ENCODE measurements at places on chromosomes 6 and 20. TPM values are rescaled to one million over a fixed set of nuclear protein-coding genes. Genes with fewer than 3 reads are reported as not detected.

RAD21L1 gene
- total RNA-seq: 0.18 TPM

GSTA3 gene
- total RNA-seq: not detected

TCEA2 gene
- total RNA-seq: 33.0 TPM

SYNDIG1 gene
- total RNA-seq: not detected

LY86 gene
- not detected for total RNA-seq

PLTP gene
- total RNA-seq: 8.6 TPM

PRSS16 gene
- 0.65 TPM for total RNA-seq

BANF2 gene
- not detected for total RNA-seq

DNA sequence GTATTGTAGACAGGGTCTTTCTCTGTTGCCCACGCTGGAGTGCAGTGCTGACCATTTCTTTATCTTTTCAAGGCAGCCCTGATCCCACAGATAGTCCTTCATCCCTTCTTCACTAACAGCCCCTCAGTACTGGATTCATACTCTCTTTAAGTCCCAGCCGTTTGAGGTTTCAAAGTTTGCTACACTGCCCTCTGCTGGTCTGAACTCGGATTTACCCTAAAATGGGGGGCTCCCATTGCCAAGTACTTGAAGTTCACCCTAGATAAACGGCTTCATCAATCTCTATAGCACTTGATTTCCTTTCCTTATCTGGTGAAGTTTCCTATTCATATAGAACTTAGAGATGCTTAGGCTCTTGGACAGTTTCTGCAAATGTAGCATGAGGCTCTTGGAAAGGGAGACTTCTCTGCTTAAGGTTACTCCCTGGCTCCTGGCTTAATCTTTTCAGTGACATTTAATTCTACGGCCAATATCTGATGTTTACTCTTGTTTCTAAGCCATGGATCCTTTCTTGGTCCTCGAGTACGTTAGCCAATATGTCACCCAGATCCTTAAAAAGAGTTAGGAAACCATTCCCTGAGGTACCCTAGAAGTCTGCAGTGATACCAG is 21.4 kb upstream of the PREP start:
- DNase-seq: peak; percentile 76

- no peak for DNase-seq
These were observed 1.8 kb downstream of the SNPH start for GRCh38 chr20:1267809-1268374.

DNA sequence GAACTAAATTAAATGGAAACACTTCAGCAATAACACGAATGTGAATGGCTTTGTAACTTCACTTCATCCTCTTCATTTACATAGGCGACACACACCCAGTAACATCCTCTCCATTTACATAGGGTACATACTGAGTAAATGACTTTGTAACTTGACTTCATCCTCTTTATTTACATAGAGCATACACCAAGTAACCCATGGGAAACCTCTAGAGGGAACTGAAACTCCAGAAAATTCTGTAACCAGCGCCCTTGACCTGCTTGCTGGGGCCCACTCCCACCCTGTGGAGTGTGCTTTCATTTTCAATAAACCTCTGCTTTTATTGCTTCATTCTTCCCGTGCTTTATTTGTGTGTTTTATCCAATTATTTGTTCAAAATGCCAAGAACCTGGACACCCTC is 81.6 kb upstream of the OPRM1 start:
- no peak for DNase-seq

DNA sequence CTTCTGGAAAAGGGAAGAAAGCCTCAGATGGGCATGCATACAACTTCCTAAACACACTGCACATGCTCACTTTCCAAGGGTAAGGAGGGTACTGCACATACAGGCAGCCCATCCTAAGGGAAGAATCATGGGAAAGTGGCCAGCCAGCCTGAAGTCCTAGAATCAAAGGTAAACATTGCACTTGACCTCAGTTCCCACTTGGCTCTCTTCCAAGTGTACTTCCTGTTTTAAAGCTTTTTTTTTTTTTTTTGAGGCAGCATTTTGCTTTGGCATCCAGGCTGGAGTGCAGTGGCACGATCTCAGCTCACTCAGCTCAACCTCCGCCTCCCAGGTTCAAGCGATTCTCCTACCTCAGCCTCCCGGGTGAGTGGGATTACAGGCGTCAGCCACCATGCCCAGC is 225.3 kb upstream of the EPHA7 start:
- no peak for DNase-seq

DNA sequence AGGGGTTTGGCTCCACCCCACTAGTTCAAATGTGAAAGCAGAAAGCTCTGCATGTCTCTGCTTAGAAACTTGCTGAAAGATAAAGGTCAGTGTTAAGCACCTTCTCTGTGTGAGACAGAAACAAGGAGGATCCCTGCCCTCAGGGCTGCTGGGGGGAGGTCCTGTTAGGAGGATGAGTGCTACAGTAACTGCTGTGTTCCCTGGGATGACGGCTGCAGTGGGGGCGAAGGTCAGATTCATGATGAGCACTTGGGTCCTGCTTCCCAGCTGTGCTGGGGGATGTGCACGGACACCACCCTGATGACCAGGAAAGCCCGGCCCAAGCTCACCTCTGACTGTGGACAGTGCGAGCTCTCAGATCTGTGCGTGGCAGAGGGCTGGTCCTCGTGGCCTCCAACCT is 252.6 kb downstream of the DLL1 start:
- DNase-seq: no peak

DNA sequence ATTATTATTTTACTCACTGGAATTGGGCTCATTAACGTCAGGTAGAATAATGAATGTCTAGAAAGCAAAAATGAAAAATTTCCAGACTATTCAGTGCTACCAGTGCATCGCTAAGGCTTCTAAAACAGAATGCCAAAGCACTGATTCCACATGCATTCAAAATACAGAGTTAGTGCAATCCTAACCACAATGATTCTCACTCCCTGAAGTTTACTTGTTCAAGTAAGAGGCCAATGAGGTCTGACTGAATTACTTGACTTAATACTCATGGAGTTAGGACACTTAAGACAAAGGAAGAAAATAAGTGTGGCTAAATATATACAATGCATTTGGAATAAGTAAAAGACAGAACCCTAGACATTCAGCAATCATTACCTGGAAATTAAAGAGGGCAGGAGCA is 220.5 kb downstream of the PKHD1 start:
- DNase-seq: no peak

DNA sequence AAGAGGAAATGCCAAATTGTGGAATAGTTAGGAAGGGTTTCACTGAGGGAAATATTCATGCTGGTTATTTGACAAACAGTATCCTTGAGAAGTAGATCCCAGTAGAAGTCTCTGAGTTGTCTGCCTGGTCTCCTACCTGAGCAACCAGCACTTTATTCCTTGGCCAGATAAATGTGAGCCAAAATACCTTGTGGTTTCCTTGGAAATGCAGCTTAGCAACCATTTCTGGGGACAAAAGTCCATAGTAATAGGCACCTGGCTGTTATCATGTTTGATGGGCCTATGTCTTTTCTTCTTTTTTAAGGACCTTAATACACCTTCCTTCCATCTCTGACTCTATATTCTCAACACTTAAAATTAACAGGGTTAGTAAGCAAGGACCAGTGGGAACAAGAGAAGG is 217.1 kb upstream of the MARCKS start:
- DNase-seq: no peak

- DNase-seq: no peak
These were observed 169.7 kb upstream of the TFAP2D start for GRCh38 chr6:50543666-50544065.

GRCh38 chr6:127518191-127518709 is 885 bp downstream of the MTCL3 start:
- DNase-seq: no peak

DNA sequence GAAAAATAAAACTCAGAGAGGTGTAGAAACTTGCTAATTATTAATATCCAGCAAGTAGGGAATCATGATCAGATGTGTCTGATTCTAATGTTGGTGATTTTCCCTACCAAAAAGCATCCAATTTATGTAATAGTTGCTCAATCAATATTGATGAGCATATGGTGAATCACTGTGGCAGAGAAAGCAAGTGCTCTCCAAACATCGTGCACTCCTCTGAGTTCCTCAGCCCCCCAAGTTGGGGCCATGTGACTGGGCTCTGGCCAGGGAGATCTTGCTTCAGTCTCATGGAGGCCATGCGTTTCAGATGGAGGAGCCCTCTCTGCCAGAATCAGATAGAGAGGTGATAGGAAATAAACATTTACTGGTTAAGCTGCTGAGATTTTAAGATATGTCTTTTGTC is 133.2 kb upstream of the LY86 start:
- DNase-seq: no peak

DNA sequence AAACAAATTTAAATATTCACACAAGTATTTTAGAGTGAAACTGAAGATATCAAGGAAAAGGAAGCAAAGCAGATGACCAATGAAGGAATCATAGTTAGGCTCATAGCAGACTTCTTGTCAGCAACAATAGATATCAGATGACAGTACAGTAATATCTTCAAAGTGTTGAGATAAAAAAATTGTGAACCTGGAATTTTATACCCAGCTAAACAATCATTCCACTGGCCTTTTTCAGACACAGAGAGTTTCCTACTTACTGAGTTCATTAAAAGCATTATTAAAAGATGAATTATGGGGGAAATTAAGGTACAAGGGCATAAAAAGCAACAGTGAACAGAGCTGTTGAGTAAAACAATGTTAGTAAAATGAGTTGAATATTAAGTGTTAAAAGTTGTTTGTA is 254.6 kb downstream of the UST start:
- DNase-seq: no peak

DNA sequence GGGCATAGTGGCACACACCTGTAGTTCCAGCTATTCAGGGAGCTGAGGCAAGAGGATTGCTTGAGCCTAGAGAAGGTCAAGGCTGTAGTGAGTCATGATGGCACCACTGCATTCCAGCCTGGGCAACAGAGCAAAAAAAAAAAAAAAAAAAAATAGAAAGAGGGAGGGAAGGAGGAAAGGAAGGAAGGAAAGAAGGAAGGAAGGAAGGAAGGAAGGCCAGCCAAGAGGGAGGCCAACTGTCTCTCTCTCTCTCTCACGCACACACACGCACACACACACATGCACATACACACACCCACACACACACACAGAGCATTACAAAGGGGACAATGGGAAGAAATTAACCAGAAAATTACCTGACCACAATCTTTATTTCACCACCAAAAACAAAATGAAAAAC is 50.6 kb upstream of the COL9A1 start:
- no peak for DNase-seq

- DNase-seq: peak; percentile 27
These were observed 649.7 kb upstream of the GJE1 start for GRCh38 chr6:141482796-141483597.

DNA sequence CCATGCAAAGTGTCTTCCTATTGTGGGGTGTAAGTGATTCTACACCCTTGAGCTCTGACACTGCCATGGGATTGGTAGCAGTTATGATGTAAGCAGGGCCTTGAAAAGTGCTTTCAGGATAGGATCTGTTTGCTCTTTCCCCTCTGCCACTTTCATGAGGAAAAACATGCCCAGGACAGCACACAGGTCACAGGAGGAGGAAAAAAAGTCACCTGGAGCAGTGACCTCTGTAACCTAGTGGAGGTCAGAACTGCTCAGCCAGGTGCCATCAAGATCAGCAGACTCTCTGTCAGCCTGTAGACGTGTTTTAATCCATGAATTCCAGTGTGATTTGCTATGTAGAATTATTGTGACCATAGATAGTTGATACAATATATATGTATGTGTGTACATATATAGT is 92.7 kb upstream of the BMP2 start:
- no peak for DNase-seq

- no peak for DNase-seq
These were observed 112.1 kb upstream of the ASF1A start for GRCh38 chr6:118781897-118782296.

All from activated CD8-positive, alpha-beta T cell treated with anti-CD3 and anti-CD28 coated beads for 36 hours (primary cell).